ENCODE measurements at places on chromosomes 1 and 21.

- DNase-seq = no peak
Measured at GRCh38 chr1:155695072-155695471, 6.2 kb downstream of the DAP3 start.

DNA sequence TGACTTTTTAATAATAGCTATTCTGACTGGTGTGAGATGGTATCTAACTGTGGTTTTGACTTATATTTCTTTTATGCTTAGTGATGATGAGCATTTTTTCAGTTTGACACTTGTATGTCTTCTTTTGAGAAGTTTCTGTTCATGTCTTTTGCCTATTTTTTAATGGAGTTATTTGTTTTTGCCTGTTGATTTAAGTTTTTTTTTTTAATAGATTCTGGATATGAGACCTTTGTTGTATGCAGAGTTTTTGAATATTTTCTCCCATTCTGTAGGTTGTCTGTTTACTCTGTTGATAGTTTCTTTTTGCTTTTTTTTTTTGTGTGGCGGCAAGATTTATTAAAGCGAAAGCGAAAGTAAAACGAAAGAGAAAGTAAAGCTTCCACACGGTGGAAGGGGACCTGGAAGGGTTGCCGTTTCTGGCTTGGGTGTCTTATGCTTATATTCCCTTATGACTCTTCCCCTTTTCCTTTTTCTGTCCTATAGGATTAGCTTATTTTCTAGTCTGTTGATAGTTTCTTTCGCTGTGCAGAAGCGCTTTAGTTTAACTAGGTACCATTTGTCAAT is 67.6 kb downstream of the TBX19 start:
- no peak for DNase-seq

- no peak for DNase-seq
Measured at GRCh38 chr21:45405271-45405818, 380 bp downstream of the COL18A1 start.

GRCh38 chr1:42433369-42433768 is 22.5 kb downstream of the ZMYND12 start:
- no peak for DNase-seq

DNA sequence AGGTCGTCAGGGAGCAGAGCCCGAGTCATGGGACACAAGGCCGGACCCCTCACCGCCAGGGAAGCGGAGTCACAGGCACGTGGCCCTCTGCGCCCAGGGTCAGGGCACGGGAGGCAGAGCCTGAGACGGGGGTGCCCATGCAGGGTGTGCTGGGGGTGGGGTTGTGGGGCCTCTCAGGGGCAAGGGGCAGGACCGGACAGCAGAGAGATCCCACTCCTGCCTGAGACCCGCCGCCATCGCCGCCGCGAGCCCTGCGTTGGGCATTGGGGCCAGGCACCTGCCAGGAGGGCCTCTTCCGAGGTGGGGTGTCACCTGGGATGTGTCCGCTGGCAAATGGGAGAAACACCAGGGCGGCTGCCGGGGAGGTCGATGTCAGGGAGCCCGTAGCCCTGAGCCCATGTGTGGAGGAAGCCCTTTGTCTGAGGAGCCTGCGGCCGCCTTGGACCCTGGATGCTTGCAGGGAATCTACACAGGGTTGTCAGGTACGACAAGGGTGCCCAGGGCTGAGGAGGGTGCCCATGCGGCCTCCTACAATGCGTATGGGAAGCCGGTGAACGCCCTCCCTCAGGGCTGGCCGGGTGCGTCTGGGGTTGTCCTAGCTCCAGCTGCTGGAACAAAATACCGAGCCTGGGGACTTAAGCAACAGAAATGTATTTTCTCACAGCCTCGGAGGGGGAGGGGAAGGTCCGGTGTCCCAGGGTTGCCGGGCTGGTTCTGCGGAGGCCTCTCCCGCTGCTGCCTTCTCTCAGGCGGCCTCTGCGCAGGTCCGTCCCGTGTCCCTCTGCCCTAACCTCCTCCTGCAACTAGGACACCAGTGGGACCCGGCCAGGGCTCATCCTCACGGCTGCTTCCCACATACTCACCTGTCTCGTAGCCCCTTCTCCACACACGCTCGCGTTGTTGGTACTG is 16.4 kb upstream of the C1orf159 start:
- no peak for DNase-seq

DNA sequence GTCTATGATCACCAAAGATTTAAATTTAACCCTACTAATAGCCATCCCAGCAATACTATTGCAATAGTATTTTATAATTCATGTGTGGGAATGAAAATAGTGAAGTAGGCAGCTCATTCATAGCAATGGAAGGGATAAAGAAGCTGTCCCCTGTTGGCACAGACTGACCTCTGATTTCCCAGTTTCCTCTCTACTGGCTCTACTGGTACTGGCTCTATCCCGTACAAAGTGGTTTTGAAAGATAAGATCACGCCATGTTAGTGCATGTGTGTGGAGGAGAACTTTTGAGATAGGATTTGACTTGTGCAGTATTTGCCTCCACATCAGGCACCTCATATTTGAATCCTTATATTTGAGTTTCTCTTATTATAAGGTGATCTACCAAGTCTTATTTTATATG is 227.3 kb upstream of the ADGRL2 start:
- DNase-seq = no peak
